WERI-Rb-1 (cell line): ENCODE measurements at places on chromosomes 3 and 15.
A peak's percentile ranks its signal among the peaks of the same experiment; 100 is the strongest.

DNA sequence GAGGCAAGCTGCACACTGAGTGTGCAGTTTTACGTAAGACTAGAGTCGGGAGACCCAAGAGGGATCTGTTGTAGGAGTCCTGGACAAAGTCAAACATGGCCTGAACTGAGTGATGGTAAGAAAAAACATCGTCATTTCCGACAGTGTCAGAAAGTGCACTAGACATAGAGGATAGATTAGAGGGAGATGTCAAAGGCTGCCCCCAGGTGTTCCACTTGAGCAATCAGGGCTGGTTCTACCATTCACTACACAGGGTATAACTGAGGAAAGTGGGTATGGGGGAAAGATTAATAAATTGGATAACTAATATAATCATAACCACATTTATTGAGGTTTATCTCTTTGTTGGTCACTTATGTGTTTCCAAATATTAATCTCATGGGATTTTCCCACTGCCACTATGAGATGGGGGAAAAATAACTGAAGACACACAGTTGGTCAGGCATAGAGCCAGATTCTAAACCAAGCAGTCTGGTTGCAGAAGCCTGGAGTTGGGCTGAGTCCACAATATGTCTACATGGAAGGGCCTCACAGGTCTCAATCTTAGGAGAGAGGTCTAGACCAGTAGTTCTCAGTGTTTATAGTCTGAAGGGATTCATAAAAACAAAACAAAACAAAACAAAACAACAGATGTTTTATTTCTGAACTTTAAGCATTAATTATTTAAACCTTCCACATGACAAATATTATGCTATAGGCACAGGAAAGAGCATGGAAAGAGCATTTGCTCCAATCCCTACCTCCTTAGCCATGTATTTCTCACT lies 766.5 kb downstream of the NTRK3 start:
- DNase-seq: no peak

DNA sequence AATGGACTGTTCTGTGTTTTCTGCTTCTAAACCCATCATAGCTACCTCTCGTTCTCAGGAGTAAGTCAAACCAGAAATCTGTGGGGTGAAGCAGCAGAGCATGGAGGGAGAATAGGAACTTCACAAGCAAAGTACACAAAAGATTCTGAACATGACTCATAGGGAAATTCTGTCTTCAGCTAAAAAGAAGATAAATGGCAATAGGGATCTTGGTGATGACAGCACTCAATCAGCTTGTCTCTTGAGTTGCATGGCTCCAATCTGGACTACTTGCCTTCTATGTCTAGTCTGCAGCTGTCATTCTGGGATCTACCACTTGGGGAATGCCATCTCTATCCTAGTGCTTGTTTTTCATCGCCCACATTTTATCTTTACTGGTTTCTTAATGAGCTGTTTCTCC lies 13.5 kb upstream of the GRAMD1C start:
- no peak for DNase-seq

DNA sequence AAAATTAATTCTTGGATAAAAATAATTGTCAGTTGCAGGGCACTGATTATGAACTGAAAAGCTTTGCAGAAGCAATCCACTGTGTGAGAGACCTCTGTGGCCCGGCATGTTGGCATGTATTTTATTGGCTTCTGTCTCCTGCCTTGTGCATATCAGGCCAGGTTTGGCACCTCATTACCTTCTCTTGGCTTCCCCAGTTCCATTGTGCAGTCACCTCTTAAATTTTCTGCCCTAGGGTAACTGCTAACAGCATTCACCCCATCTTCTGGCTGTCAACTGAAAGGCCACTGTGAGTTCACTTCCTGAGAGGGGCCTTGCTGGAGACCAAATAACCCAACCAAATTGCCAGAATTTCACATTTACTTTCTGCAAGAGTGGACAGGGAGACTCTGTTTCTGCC lies 92.7 kb upstream of the RARB start:
- no peak for DNase-seq

DNA sequence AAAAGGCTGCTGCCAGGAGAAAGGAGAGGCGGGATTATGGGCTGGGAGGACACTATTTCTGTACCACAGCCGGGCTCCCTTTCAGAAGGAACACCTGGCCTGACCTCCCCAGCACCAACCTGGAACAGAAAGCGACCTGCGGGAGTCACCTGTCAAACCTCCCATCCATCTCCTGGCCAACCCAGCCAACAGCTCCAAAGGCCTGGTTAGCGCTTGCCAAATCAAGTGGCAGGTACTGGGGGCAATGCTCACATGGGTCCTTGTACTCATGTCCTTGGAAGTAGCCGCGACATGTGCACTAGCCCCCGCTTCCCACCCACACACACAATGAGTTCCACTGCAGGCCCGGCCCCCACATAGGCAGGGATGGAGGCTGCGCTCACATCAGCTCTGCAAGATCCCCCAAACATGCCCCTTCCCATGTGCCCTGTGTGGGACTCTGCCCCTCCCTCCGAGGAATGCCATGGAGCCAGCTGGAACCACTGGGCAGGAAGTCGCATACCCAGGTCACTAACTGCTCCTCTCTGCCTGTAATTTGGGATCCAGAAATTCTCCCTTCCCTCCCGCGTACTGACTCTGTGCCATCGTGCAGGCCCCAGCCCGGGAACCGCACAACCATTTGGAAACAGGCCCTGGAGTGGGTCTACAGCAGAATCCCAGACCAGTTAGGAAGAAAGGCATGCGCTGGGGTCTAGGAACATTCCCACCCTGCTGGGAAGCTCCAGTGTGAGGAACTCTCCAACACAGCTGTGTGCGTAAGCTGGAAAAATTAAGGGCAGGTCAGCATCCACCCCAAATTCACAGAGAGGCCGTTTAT lies 98.9 kb downstream of the LRIG1 start:
- DNase-seq: peak; percentile 38

DNA sequence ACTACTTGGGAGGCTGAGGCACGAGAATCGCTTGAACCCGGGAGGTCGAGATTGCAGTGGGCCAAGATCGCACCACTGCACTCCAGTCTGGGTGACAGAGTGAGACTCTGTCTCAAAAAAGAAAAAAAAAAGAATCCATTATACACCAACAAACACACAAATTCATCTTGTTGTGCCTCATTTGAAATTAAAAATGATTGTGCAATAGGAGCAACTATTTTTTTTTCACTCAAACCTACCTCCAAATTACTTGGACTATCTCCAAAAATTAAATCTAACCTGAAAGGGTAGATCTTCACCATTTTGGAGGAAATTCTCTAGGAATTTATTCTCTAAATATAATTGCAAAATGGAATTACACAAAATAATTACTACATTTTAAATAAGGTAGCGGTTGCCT lies 4.6 kb downstream of the ZBBX start:
- no peak for DNase-seq

- no peak for DNase-seq
Observed at GRCh38 chr3:15578289-15578867, 23.0 kb downstream of the HACL1 start.

DNA sequence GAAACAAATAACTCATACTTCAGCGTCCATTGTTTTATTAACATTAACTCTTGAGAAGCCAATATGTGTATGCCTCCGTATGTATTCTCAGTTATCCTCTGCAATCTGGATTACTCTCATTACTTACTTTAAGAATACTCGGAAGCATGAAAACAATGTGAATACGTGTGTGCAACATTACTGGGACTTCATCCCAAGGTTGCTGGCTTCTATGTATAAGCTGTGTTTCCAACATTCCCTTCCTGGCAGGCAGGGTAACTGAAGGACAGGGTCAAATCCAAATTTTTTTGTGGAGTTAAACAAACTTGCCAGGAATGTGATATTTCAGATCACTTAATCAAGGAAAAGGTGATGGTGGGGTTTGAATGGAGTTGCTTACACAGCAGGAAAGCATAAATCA lies 34.5 kb upstream of the NR1I2 start:
- no peak for DNase-seq

GRCh38 chr3:143283432-143284128 lies 164.0 kb downstream of the CHST2 start:
- no peak for DNase-seq

DNA sequence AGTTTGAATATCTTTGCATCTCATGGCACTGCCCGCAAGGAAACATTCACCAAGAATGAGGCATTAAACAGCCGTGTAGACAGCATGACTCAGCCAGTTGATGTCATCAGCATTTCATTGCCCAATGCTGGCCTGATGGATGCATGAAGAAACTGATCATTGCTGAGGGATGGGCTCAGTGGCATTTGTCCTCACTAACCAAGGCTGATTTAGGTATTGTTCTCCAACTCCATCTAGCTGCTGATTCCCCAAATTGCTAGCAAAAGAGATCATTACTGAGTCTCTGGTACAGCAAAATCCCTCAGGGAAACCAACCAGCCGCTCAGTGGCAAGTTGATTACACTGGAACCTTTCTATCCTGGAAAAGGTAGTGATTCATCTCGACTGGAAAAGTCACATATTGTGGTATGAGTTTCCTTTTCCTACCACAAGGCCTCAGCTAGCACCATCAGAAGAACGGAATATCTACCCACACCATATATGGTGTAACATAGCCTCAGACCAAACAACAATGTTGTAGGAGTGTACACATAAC lies 186.5 kb upstream of the GAP43 start:
- peak; percentile 16 for DNase-seq

DNA sequence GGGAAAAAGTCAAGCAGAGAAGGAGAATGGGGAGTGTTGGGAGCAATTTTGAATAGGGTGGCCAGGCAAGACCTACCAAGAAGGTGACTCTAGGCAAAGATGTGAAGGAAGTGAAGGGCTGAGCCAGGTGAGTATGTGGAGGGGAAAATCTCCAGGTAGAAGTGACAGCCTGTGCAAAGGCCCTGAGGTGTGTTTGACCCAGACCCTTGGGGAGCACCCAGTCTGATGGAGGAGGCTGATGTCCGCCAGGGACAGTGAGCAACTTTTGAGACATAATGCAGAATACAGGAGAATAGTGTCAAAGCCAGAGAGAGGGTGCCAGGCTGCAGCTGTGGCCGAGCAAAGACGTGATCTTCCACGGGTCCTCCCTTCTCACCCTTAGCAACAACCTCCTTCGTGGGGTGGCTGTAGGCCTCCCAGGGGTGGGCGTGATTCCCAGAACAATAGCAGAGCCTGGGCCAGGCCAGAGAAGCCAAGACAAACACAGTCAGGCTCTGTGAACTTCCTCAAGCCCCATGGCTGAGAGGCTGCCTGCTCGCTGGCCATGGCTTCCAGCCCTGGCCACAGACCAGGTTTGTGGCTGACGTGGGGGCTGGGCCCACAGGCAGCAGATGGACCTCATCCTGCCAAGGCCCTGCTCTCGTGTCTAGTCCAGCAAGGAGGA lies 58.1 kb downstream of the SLC6A6 start:
- no peak for DNase-seq

GRCh38 chr3:355622-356021 lies 159.1 kb downstream of the CHL1 start:
- no peak for DNase-seq

DNA sequence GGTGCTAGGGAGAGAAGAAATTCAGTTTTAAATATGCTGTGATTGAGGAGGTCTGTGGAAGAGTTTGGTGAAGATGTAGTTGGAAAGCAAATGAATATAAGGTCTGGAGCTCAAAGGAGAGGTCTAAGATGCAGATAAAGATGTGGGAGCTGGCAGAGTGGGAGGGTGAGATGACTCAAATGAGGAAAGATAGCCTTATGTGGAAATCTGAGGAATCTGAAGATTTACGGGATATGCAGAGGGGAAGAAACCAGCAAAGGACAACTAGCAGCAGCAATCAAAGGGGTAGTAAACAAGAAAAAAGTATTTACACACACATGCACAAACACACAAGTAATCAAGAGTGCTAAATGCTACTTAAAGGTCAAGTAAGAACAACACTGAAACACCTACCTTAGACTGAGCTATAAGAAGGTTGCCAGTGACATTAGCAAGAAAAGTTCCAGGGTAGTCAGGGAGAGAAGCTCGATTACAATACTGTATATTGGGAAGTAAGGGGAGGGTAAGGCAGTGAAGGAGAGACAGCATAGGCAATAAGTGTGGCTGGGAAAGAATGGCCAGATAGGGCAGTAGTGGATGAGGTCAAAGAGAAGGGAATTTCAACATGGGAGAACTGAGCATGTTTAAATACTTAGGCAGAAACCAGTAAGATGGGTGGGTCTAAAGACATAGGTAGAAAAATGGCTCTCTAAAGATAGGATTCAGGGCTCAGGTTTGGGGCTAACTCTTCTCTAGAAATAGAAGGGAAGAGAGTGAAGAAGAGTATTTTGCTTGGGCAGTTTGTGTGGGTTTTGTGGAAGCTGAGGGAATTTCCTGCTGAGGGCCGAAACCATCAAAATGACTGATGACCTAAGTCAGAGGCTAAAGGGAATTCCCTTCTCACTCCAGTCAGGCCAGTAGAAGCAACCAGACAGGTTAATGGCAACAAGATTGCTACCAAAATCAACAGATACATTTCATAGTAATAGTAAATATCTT lies 8.9 kb downstream of the CMTM6 start:
- DNase-seq: no peak

DNA sequence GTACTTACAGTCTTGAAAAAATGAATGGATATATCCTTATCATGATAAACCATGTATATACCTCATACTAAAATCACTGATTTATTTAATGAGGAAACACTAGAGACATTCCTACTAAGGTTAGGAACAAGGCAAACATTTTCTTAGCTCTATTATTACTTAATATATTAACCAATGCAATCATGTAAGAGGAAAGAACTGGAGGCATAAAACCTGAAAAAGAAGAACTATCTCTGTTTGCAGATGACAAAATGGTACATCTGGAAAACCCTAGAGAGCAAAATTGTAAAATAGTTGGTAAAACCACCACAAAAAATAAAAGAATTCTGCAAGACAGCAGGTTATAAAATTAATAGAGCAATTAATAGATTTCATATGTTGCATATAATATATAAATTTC lies 81.2 kb downstream of the KLF13 start:
- DNase-seq: no peak

- no peak for DNase-seq
Observed at GRCh38 chr3:147038481-147038880, 367.9 kb downstream of the ZIC4 start.

DNA sequence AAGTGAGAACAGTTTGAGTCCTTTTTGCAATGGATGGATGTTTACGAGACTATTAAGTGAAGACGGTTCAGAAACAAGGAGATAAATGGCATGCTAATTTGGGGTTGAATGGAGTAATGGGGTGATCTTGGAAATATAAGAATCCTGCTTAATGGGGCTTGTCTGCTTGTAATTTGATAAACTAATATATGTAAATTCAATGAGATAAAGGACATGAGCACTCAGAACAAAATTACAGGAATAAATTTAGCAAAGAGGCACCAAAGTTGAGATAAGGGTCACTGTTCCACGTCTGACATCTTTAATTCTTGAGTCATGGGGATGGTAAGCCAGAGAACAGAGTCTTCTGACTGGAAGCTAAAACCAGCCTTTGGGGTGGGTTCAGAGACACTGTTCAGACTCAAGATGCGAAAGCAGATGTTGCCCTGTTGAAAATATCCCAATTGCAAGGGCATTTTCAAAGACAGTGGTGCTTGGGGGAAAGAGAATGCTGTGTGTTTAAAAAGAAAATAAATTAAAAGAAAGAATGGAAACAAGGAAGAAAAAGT lies 67.8 kb upstream of the CHRNB4 start:
- DNase-seq: no peak

- no peak for DNase-seq
Observed at GRCh38 chr15:44186705-44187104, 8.4 kb downstream of the FRMD5 start.

- no peak for DNase-seq
Observed at GRCh38 chr3:88758676-88759075, 348.7 kb upstream of the EPHA3 start.
